ENCODE measurements at places on chromosomes 5 and 9. TPM values are rescaled to one million over a fixed set of nuclear protein-coding genes. Genes with fewer than 3 reads are reported as not detected.

DNA sequence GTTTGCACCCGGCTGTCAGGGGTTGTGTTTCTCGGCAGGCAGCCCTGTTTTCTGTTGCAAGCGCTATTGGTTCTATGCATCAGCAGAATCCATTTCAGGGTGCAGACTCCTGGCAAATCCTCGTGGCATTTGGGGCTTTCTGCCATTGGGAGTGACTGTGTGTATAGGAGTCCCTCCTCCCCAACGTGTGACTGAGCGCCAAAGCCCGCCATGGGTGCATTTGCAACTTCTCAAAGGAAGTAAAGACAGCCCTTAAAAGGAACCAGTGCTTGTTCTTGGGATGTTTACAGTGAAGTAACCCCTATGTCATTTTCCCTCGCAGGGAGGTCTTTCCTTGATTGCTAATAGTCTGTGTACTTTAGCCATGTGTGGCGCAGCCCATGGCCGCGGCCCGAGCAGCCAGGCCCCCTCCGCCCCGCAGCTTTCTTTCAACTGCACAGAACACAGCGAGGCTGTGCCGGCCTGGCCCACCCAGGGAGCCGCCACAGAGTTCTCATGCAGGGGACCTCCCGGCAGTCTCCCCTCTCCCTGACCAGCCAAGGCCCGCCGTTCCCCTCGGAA lies 175.6 kb downstream of the HSD17B3 start:
- no peak for DNase-seq

- DNase-seq, result peak; percentile 86
Observed at GRCh38 chr9:93576258-93577077, at the start of gene PHF2. TSS of gene PHF2 (plus strand) at chr9:93576584. CDS start at chr9:93576774, 190 bp downstream.

GRCh38 chr9:116516456-116516855 lies 170.6 kb upstream of the TRIM32 start:
- no peak for DNase-seq

ADGRV1 gene
- polyA plus RNA-seq, result 0.49 TPM

DNA sequence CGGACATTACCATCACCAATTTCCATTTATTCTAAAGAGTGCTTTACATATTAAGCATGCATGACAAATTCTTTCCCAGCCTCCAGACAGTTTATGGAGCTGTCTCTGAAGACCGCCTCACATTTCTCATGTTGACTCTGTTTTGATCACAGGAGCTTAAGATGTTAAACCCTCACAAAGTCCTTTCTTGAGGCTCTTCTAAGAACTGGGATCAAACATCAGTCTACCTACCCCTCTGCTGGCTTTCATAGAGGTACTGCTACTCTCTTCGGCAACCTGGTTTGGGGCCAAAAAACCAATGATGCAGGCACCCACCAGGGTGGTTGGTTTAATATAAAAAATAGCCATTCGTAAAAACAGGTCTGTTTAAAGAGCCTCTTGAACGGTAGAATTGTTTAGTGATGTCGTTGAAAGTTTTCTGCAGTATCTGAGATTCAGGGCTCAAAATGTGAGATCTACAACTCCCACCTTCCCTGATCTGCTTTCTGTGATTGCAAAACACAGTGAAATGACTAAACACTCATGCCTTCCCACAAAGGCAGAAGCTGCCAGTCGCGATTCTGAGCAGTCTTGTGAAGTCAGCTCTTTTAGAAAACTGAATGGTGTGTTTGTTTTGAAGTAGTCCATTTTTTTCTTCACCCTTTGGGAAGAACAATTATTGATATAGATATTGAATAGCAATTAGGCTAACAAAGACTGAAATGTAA lies 3.5 kb downstream of the RXFP3 start:
- no peak for DNase-seq

TXNDC8 gene
- polyA plus RNA-seq, result not detected

GRCh38 chr5:17443333-17444130 lies 54.5 kb upstream of the TAF11L2 start:
- DNase-seq, result no peak

DNA sequence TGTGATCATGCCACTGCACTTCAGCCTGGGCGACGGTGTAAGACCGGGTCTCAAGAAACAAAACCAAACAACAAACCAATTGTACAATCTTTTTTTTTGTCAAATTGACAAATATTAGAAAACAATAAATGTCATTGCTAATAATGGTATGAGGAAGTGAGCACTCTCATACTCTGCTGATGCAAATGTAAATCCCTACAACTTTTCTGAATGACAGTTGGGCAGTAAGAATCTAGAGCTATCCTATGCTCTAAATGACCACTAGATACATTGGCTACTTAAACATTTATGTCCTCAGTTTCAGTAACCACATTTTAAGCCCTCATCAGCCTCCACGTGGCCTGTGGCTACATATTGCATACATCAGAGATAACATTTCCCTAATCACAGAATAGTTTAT lies 256.2 kb downstream of the FER start:
- DNase-seq, result no peak

HRCT1 gene
- 2.0 TPM for polyA plus RNA-seq

- DNase-seq, result no peak
Observed at GRCh38 chr5:95390812-95391492, at the start of gene FAM81B. TSS of gene FAM81B (plus strand) at chr5:95391366. CDS start at chr5:95391390, 24 bp downstream.

- DNase-seq, result no peak
Observed at GRCh38 chr5:76717222-76718083, 1.5 kb downstream of the F2R start.

SLC6A18 gene
- polyA plus RNA-seq, result not detected

- no peak for DNase-seq
Observed at GRCh38 chr9:81585191-81585763, 104.1 kb downstream of the TLE1 start.

CDKN2B-AS1 gene
- 0.25 TPM for polyA plus RNA-seq

SLC36A3 gene
- polyA plus RNA-seq, result not detected

DNA sequence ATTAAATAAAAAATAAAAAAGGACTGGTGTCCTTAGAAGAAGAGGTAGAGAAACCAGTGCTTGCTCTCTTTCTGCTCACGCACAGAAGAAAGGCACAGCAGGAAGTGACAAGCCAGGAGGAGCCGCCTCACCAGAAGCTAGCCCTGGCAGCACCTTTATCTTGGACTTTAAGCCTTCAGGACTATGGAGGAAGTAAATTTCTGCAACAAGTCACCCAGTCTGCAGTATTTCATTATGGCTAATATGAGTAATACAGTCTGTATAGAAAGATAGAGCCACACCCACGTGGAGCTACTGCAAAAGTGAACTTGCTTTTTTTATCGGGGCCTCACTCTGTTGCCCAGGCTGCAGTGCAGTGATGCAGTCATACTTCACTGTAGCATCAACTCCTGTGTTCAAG lies 68.4 kb downstream of the PDZD2 start:
- DNase-seq, result no peak

ANKRD31 gene
- polyA plus RNA-seq, result 0.05 TPM

DNA sequence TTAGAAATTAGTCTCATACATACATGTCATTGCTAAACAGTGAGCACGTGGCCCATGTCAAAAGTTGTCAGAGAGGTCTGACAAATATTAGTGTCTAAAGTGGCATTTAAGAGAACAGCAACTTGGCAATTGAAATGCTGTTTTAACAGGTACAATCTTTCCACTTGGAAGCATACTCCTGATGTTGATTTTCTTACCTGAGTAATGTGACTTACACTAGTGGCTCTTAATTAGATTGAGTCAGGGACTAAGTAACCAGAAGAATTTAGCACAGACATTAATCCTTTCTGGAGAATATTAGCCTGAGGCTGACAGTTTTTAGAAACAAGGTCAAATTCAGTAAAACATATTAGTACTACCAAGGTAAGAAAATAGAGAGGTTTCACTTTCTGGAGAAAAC lies 357.0 kb upstream of the ZNF608 start:
- no peak for DNase-seq

DNA sequence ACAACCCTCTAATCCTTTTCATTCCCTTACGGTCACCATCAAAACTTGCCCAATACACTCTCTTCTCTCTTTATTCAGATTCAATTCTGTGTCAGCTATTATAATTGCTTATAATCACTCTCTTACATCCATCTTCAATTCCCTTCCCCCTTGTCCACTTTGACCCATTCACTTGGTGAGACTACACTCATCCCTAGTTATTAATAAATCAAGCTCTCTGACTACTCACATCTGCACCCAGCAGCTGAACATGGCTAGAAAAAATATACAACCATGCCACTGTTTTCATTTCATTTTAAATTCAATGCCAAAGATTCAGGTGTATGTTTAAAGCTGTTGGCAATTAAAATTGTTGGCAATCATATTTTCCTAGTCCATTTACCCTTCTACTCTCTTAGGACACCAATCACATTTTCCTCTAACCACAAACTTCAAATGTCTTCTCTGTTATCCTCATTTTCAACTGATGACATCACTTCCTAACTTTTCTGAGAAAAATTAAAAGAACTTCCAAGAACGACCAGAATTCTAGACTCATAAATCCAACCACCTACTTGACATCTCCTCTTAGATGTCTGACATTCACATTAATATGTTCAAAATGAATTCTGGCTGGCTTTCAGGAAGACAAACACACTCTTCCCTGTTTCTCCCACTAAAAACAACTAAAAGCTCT lies 5.5 kb downstream of the C5orf15 start:
- no peak for DNase-seq

HK3 gene
- polyA plus RNA-seq, result 0.02 TPM

GRCh38 chr9:1034271-1034670 lies 15.9 kb upstream of the DMRT2 start:
- DNase-seq, result no peak

- DNase-seq, result no peak
Observed at GRCh38 chr5:56037531-56038010, 42.8 kb upstream of the IL6ST start.

DNA sequence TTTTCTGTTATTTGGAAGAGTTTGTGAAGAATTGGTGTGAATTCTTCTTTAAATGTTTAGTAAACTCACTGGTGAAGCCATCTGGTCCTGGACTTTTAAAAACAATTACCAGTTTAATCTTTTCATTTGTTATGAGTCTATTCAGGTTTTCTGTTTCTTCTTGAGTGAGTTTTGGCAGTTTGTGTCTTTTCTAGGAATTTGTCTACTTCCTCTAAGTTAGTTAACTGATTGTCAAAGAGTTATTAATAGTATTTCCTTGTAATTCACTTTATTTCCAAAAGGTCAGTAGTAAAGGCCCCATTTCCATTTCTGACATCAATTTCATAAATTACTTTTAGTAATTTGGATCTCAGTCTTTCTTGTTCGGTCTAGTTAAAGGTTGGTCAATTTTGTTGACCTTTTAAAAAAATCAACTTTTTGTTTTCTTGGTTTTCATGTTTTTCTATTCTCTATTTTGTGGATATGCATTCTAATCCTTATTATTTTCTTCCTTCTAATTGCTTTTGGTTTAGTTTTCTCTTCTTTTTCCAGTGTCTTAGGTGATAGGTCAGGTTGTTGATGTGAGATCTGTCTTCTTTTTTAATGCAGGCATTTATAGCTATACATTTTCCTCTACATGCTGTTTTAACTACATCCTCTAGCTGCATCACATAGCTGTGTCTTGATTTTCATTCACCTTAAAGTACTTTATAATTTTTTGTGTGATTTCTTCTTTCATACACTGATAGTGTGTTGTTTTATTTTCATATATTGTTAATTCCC lies 7.3 kb upstream of the SMIM3 start:
- DNase-seq, result no peak

NACC2 gene
- polyA plus RNA-seq, result 22.1 TPM

GRCh38 chr5:151886546-151887275 lies 37.9 kb downstream of the GLRA1 start:
- DNase-seq, result no peak

DNA sequence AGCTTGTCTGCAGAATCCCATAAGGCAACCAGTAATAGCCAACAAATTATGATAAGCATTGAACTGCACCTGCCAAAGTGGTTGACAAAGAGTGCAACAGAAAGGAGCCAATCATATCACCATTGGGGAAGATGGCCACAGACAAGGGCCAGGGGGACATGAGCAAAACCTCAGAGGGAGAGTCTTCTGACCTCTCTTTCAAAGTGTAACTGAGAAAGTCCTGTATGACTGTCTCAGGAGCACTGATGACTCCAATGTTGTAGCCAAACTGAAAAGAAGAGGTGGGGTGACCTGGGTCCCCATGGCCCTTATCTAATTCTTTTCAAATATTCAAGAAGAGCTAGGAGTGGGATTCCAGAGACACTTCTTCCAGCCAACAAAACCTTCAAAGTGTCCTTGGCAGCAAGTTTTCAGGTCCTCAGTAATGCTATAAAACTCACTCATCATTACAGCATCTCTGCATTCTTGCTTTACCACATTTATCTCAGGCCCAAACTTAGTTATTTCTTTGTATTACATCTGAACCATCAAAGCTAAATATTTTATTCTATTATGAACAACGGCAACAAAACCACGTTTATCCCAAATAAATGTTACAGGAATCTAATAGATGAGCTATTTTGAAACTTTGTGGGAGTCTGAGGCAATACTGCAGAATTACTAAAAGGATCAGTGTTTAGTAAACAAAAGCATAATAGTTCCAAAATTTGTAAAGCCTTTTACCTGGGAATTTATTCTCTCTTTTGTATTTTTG lies 24.4 kb downstream of the FBLL1 start:
- no peak for DNase-seq

- no peak for DNase-seq
Observed at GRCh38 chr5:6585939-6586646, 46.8 kb downstream of the NSUN2 start.

IL33 gene
- polyA plus RNA-seq, result not detected

GRCh38 chr5:79513308-79513703 lies 628 bp downstream of the HOMER1 start:
- no peak for DNase-seq

DNA sequence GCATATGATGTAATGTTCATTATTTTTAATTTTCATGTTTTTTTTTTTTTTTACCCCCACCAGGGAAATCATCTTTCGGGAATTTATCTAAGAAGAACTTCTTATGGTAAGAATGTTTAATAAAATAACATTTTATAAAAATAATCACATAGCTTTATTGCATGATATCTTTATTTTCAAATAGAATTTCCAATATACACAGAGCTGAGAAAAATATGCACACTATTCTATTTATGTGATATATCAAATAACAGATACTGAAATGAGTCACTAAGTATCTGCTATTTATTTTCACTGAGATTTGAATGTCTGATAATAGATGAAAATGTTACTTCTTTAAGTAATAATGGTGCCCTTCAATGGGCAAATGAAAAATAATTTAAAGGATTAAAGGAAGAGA lies 1217.3 kb downstream of the MAT2B start:
- no peak for DNase-seq

DNA sequence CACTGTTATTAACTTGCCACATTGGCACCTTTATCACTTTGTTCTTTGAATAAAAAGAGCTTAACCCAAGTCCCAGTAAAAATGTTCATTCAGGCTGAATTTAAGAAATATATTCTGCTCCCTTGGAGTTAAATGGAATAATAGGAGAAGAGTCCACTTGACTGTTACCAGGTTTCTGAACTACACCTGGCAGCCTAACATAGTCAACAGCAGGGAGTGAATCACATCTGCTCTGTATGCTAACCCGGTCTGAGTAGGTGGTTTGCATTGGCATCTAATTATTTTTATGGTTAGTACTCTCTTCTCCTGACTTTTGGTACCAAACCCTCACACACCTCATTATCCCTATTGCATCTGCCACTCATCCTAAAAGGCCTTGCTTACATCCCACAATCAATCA lies 86.7 kb downstream of the STK32A start:
- DNase-seq, result no peak
